ENCODE measurements at places on chromosomes 13 and 19.
A peak's percentile ranks its signal among the peaks of the same experiment; 100 is the strongest.

DNA sequence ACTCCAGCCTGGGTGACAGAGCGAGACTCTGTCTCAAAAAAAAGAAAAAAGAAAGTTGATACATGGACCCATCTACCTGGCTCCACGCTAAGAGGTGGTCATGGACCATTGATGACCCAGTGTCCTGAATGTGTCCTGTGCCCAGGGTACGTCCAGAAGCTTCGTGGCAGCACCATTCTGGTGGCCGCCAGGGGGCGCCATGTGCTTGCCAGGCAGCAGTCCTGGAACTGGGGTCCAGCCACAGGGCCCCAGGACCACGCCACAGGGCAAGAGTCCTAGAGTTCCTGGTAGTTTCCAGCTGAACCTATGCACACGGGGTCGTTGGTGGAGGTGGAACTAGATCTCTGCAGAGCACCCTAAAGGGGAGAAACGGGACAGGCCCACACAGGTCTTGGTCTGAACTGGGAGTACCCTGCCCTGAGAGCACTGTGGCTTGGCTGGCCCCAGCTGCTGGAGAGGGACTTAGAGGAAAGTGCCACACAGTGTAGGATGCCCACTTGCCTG, 19.9 kb upstream of the FBXO27 start:
- DNase-seq: peak; percentile 71

GRCh38 chr13:71338070-71338469, 528.9 kb downstream of the DACH1 start:
- DNase-seq: no peak

DNA sequence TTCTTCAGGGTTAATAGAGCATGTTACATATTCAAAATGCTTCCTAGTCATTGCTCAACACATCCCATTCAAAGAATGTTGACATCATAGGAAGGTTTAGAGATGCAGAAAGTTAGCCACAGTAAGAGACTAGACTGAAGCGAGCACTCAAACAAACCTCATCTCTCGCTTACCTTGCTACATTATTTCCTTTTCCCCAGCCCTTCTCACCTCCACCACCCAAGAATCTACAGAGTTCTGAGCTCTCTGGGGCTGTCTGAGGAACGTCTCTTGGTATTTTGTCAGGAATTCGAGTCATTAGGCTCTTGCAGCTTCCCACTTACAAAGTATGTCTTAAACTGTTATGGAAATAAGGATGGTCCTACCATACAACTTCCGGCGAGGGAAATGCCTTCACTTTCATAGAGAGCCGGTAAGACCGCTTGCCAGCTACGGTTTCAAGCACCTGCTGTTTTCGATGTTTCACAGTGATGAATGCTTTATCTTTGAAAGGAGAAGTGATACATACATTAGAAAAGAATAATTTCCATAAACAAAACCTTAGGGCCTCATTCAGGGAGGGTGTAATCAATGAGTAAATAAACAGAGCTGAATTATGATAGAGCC, 65.1 kb downstream of the FLT1 start:
- no peak for DNase-seq

DNA sequence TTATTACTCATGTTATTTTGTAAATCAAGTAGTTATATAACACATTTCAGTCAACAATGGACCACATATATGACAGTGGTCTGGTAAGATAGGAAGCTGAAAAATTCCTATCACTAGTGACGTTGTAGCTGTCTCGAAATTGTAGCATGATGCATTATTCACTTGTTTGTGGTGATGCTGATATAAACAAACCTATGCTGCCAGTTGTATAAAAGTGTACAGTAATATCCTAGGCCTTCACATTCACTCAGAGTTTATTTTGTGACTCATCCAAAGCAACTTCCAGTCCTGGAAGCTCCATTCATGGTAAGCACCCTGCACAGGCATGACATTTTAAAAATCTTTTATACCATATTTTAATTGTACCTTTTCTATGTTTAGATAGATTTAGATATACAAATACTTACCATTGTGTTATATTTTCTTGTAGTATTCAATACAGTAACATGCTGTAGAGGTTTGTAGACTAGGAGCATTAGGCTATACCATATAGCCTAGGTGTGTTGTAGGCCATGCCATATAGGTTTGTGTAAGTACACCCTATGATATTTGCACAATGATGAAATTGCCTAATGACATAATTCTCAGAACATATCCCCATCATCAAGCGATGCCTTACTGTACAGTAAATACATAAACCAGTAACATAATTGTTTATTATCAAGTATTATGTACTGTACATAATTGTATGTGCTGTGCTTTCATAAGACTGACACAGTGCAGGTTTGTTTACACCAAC, 49.3 kb downstream of the IFT88 start:
- DNase-seq: peak; percentile 69

DNA sequence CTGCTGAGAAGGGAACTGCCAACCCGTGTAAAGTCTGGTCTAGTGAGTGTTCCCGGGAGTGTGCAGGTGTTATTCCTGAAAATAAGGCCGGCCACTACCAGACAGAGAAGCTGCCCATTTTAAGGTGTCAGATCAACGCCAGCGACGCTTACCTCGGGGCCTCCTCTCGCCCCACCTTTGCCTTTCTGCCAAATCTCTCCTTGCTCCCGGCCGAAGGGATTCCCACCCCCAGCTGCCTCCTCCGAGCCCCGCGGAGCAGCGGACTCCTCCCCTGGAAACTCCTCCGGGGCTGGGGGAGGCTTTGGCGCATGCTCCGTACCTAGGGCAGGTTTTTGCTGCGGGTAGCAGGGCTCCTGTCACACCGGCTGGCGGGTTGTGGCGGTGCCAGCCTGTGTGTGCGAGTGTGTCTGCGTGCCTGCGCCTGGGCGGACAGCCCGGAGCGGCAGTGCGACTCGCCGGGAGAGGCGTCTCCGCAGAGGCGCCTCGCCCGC, at the start of gene HS6ST3:
Gene HS6ST3, plus strand, starts transcription at position 359 of the 491 bp plus-strand sequence.
- DNase-seq: peak; percentile 59

- DNase-seq: peak; percentile 45
Observed at GRCh38 chr13:73828811-73829210, 305.4 kb downstream of the KLF12 start.

- DNase-seq: peak; percentile 37
Observed at GRCh38 chr13:25932365-25932764, 119.5 kb downstream of the SHISA2 start.

- peak; percentile 20 for DNase-seq
Observed at GRCh38 chr13:44652962-44653660, 77.0 kb upstream of the TSC22D1 start.

DNA sequence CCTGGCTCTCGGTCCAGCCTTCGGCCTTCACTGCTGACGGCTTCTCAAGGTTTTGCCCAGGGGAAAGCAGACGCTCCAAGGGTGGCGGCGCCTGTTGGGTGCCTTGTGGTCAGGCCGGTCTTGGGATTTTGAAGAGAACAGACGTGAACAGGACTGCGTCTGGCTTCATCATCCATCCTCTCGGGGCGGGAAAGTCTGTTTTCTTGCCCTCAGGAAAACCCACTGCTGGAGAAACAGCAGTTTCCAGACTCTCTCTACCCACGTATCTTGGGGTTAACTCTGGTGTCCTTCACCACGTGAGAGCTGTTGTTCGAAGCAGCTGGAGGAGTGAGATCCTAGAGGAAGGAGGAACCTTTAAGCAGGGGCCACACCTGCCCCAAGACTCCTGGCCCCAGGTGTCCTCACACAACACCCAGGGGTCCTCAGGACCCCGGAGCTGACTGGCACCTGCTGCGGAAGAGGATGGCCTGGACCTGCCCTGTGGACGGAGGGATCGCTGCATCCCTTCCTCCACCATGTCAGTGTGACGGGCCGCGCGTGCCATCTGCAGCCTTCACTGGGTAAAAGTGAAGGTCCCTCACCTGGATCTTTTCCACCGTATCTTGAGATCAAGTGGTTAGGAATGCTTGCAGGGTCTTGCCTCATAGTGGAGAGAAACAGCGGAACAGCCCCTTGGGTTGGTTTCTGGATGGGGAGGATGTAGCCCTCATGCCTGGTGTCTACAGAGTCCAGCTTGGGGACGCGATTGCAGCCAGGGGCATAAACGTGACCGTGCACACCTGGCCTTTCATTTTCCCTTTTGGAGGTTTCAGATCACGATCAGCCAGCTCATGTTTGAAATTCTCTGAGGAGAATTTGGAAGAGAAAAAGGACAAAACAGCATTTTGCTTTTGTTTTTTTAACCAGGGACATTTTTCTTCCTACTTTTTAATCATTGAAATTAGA, 69.5 kb upstream of the MCF2L start:
- no peak for DNase-seq

DNA sequence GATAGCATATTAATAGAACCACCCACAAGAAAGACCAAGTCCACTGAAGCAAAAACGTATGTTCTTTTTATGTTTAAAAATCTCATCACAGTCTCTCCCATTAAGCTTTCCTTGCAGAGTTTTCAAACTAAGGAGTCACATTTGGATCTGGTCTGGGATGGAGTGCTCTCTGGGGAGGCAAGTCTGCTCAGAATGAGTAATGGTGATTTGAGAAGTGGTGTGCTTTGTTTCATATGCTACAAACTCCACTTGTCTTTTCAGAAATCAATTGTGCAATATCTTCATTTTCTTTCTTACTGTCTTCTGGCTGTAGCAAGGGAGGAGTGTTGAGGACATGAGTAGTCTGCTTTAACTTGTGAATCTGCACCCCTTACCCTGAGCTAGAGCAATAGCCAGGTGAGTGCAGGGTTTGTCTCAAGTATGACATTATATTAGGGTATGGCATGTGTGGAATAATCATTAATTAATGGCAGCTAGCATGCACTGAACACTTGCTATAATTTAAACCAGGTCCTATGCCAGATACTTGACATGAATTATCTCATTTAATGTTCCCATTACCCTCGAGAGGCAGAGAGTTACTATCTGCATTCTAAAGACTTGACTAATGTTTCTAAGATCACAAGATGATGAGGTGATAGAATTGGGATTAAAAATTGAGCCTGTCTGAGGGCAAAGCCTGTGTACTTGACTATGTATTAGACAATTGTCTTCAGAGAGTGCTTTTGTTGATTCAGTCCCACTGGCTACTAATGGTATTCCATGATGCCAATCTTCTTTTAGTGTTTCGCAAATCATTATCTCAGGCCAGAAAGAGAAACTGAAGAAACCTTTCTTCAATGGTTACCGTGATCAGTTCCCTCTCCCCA, 171.8 kb downstream of the GPC6 start:
- no peak for DNase-seq

DNA sequence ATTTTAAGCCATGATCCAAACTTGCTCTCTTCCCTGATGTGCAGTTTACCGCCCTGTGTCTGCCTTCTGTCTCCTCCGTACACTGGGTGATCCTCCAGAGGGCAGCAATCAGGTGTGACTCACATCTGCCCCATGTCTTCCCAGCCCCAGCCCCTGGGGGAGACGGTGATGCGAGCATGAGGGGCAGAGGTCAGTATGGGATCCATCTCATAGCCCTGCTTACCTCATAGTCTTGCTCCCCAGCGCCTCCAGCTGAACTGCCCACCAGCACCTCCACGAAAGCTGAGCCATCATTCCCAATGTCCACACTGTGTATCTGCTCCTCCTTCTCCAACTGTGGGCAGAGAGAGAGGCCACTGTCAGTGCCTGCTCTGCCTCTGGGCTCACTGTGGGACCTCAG, 14.6 kb downstream of the XRCC1 start:
- no peak for DNase-seq

DNA sequence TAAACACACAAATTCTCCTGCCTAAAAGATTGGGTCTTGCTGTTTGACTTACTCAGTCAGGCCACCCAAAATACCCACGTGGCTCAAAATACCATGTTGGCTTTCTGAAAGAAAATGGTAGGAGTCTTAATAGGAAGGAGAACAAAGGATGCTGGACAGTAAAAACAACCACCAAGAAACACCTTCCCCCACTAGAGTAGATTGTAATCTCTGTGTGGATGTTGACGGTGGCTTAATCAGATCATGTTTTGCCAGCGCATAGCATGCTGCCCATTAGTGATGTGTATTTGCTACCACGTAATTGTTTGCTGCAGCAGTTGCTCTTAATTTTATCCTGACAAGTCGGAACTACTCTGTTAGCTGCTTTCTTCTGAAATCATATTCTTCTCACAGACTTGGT, 1229.3 kb upstream of the SLC10A2 start:
- no peak for DNase-seq

DNA sequence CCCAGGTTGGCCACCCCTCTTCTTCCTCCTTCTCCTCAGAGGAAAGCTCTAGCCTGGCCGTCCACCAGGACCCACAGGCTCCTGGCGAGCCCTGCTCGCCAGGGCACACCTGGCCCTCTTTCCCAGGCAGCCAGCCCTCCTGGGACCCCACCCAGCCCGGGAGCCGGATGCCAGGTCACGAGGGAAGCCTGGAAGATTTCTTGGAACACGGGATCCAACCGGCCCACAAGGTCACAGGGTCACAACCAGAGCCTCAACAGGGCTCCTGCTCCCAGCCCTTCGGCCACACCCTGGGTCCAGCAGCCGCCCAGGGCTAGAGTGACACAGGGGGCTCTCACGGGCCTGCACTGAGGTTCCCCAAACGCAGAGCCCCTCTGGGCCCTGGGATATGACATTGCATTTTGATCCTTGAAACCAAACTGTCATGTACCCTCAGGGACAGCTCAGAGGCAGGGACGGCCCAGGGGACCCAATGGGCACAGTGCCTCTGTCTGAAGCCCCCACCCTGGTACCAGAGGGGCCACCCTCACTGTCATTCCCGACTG, 5.5 kb downstream of the MKNK2 start:
- no peak for DNase-seq

DNA sequence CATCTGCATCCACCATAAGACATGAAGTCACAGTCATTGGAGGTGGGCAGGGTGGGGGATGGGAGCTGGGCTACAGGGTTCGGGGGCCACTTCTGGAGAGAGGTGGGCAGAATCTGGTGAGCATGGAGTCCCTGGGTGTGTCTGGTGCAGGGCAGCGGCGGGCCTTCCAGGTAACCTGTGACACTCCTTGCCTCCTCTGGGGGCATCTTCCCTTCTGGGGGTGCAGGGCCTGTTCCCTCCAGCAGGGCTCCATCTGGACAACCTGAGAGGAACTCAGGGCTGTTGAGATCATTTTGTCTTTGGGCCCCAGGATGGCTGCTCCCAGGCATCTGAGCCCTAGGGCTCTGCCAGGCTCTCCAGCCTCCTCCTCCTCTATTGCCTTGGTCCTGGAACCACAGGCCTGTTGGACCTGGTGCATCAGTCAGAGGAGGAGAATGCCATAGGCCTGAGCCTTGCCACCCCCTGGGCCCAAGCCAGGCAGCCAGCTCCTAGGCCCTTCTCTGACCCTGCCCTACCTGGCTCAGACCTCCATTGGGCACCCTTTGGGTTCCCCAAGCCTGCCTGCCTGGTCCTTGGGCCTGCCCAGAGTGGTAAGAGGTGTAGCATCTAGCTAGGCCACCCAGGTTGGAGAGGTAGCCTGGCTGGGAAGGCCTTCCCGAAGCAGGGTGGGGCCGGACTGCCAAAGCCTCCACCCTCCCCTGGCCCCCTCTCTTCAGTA, 13.4 kb downstream of the LYL1 start:
- no peak for DNase-seq

All from astrocyte of the hippocampus (primary cell).